ENCODE measurements at places on chromosomes 7 and 10. TPM values are rescaled to one million over a fixed set of nuclear protein-coding genes. Genes with fewer than 3 reads are reported as not detected.

VIPR2 gene
- 4.6 TPM for total RNA-seq

ANXA8L1 gene
- 55.2 TPM for total RNA-seq

AKR1C8 gene
- 0.33 TPM for total RNA-seq

SLC18A3 gene
- total RNA-seq = not detected

COL1A2 gene
- total RNA-seq = 300 TPM

CCDC172 gene
- total RNA-seq = not detected

HKDC1 gene
- not detected for total RNA-seq

GPR26 gene
- not detected for total RNA-seq

- no peaks in the 10 kb centered on the region for H3K27me3 ChIP-seq
- no peak overlapping the region for H3K4me3 ChIP-seq
- DNase-seq = no peak
- H3K27ac ChIP-seq = no peak overlapping the region
Measured at GRCh38 chr10:110725801-110726630, 81.9 kb downstream of the RBM20 start.

- DNase-seq = no peak
- no peaks in the 10 kb centered on the region for H3K27me3 ChIP-seq
- H3K27ac ChIP-seq = no peak overlapping the region
- no peaks in the 10 kb centered on the region for H3K4me1 ChIP-seq
- H3K4me3 ChIP-seq = no peak overlapping the region
Measured at GRCh38 chr7:13049946-13050345, 362.5 kb downstream of the ARL4A start.

DNA sequence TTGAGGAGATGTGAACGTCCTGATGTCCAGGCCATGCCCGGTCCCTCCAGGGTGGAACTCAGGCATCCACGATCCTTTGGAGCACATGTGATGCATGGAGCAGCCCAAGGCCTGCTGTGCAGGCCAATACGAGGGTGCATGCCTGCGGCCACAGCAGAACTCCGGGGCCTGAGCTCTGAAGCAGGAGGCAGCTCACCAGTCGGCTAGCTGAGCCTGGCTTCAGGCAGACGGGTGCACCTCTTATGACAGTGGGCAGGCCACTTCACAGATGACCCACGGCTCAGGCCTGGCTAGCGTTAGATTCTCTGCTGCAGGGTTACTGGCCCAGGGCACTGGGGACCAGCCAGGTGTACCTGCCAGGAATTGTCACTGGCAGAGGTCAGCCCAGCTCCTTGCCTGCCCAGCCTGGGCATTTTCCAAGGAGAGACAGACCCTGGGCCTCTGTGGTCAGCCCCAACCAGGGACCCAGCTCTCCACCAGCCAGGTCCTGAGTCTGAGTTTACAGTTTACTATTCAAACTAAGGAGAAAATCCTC is 29.6 kb upstream of the INPP5A start:
- no peaks in the 10 kb centered on the region for H3K4me1 ChIP-seq
- H3K27ac ChIP-seq = no peak overlapping the region
- no peak overlapping the region for H3K4me3 ChIP-seq
- no peaks in the 10 kb centered on the region for H3K27me3 ChIP-seq

DNA sequence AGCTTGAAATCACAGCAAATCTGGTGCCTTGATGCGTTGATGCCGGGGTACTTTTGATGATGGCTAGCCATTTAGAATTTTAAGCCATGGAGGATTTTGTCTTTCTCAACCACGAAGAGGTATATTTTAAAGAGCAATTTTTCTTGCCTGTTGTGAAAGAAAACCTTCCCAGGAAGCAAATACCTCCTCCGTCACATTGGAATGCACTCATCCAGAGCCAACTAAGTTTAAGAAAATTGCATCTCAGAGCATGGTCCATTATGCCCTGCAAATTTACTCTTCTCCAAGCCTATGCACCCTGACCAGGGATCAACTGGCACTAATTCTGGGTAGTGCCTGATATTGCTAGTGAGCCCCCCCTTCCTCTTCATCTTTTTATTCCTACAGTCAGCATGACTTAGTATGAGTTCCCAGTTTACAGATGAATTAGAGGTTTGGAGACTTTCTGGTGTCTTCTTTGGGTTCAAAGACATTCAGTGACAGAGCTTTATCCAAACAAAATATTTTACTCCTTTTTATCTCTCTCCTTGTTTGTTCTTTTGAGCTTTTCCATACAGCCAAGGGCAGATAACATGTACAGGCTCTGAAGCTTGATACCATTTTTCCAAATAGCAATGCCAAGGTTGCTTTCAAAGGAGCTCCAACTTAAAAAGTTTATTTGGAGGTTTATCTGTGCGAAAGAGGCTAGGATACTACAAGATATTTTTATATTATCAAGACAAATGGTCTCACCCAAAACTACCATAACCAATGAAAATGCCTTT is 56.6 kb upstream of the ANK3 start:
- no peak for DNase-seq
- H3K27ac ChIP-seq = peak overlapping the region; percentile 49
- H3K36me3 ChIP-seq = no peaks in the 10 kb centered on the region
- H3K4me1 ChIP-seq = no peaks in the 10 kb centered on the region
- H3K27me3 ChIP-seq = no peaks in the 10 kb centered on the region

DNA sequence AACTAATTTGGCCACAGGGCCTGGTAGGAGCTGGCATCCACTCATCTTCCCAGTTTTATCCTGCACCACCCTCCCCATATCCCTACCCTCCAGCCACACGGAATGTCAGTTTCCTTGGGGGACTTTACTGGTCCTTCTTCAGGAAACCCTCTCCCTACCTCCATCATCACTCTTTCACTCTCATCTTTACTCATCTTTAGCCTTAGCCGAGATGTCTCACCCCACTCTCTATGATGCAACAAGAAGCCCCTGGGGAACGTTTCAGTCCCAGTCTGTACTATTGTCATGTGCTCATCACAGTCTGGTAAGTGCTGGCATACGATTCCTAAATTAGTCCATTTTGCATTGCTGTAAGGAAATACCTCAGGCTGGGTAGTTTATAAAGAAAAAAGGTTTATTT is 34.9 kb upstream of the TMEM248 start:
- no peaks in the 10 kb centered on the region for H3K36me3 ChIP-seq
- no peak for DNase-seq
- H3K27me3 ChIP-seq = no peaks in the 10 kb centered on the region
- H3K4me1 ChIP-seq = no peaks in the 10 kb centered on the region

DNA sequence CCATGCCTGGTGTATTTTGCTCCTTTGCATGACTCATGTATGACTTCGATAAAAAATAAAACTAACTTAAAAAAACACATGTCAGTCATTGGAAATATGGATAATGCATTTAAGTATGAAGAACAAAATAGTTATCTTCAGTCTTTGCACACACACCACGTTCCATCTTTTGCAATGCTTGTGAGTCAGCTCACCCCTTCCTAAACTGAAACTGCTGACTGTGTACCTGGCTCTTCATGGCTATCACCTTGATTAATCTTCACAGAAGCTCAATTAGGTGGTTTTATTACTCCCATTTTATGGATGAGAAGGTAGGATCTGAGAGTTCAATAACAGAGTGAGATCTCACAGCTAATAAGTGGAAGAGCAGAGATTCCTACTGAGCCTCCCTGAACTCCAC is 79.5 kb downstream of the CARD11 start:
- H3K4me3 ChIP-seq = no peak overlapping the region
- H3K27ac ChIP-seq = no peak overlapping the region
- H3K4me1 ChIP-seq = no peaks in the 10 kb centered on the region
- no peak for DNase-seq
- H3K36me3 ChIP-seq = no peaks in the 10 kb centered on the region

DNA sequence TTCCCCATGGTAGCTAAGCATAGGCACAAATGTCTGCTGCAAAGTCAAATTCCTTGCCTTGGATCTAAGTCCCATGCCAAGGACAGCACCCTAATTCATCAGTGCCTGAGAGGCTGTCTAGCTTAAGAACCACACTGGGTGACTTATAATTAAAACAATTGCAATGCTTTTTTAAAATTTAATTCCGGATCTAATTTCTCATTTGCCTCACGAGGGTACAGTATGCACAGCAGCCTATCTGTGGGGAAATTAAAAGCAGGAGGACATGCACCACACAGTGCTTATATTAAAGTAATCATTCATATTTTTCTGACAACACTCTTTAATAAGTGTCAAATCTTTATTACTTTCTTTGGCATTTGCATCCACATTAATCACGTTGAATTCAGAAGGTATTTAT is 378.8 kb downstream of the GPAM start:
- H3K4me3 ChIP-seq = no peak overlapping the region
- H3K27ac ChIP-seq = no peak overlapping the region
- no peaks in the 10 kb centered on the region for H3K36me3 ChIP-seq
- H3K4me1 ChIP-seq = no peaks in the 10 kb centered on the region
- DNase-seq = no peak
- H3K27me3 ChIP-seq = no peaks in the 10 kb centered on the region

- H3K36me3 ChIP-seq = no peaks in the 10 kb centered on the region
- H3K4me1 ChIP-seq = no peaks in the 10 kb centered on the region
- H3K27me3 ChIP-seq = no peaks in the 10 kb centered on the region
- no peak for DNase-seq
Measured at GRCh38 chr7:96212474-96212873, 109.4 kb downstream of the SLC25A13 start.

All from breast epithelium (tissue), 4 donors.